ENCODE measurements at places on chromosomes 5 and 9. TPM values are rescaled to one million over a fixed set of nuclear protein-coding genes. Genes with fewer than 3 reads are reported as not detected.

The CER1 gene
- polyA plus RNA-seq: not detected

The ENTPD2 gene
- not detected for polyA plus RNA-seq

- DNase-seq: no peak
Observed at GRCh38 chr5:56147659-56148230, 85.4 kb downstream of the ANKRD55 start.

The STPG3 gene
- polyA plus RNA-seq: not detected

- no peak for DNase-seq
Observed at GRCh38 chr9:91760906-91761305, 189.1 kb downstream of the ROR2 start.

DNA sequence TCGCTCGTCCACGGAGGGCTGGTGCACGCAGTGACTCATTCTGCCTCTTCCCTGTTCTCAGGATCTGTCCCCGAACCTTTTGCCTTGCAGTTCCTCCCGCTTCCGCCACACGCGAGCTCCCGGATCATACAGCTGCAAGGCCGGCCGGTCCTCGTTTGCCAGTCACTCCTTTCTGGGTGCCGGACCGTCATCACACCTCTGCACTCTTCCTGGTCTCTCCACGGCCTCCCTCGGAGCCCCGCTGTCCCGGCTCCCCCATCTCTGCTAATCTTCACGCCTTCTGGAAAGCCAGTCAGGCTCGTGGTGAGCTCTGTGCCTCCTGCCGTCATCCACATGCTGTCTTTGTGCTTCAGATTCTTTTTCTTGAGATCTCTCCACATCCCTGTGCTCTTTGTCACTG is 91.8 kb downstream of the STX17 start:
- no peak for DNase-seq

Data from naive thymus-derived CD8-positive, alpha-beta T cell (primary cell).